ENCODE measurements at places on chromosomes 2 and 18.
A peak's percentile ranks its signal among the peaks of the same experiment; 100 is the strongest.

- DNase-seq, result no peak
Observed at GRCh38 chr18:12726774-12727550, 24.1 kb downstream of the PSMG2 start.

DNA sequence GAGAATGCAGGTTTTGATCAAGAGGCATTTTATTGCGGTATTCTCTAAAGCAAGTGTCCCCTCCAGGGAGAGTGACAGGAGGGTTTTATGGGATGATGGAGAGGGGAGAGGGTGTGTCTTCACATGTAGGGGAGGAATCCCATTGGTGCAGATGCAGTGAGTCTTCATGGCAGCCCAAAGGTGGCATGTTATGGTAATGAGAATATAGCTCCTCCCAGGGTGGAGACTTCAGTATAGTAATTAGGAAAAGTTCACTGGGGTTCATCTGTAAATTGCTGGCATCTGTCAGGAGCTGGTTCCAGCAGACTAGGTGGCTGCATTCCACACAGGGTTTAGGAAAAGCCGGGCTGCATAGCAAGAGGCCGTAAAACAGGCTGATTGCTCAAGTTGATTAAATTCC lies 230.7 kb upstream of the CCDC68 start:
- no peak for DNase-seq

DNA sequence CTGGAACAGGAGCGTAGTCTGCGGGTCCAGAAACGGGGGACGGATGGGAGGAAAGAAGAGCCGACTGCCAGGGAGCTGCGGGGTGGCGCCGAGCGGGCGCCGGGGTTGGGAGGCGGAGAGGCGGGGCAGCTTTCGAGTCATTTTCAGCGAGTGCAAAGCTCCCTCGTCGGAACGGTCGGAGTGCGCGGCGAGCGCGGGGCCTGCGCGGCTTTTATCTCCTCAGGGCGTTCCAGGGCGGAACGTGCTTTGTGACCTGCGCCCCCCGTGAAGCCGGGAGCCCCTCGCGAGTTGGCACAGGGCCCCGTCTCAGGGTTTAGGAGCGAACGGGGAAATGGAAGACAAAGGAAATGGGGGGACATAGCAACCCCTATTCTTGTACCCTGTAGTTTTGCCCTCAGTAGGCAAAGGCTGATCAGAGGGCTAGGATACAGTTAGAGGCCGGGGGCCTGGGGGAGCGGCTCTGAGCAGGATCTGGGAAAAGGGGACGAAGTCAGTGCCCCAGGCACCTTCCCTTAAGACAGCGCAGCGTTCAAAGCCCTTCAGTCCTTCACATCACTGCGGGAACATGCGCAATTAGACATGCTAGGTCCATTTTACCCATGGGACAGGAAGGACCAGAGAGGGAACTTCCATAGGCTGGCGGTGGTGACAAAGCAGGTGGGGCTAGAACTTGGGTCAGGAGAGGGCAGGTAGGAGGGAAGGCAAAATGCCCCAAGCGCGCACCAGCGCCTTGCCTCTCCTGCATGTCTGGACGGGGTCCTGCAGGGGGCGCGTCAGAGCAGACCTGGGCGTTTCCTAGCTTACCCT lies 60.1 kb upstream of the IL1RL1 start:
- no peak for DNase-seq

DNA sequence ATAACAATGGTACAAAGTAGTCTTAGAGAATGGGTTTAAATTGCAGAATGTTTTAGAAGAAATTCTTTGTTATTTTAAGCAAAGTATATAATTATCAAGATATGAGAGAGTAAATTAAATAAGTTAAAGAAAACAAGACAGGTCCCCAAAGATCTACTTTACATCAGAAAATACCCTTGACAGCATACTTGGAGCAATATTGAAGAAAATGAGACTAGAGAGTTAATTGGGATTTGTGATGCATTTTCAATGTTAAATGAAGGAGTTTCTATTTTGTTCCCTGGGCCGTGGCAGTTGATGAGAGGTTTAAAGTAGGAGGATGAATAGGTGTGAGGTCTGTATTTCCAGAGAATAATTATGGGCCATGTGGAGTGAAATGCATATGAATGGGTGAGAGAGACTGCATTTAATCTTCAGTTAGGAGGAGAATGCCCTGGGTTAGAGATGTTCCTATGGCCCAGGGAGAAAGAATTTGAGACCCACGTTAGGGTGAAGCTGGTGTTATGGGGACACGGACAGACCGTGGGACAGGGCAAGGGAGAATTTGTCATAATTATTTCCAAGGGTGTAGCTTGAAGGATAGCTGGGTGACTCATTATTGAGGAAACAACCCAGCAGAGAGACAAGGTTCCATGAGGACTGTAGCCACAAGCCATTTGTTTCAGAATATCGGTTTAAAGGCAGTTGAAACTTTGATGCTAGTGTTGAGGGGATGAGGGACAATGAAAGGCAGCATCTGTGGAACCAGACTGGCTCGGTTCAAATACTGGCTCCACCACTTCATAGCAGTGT lies 22.7 kb downstream of the MGAT5 start:
- no peak for DNase-seq

- DNase-seq, result peak; percentile 93
Observed at GRCh38 chr2:143110758-143111428, 18.3 kb upstream of the ARHGAP15 start.

DNA sequence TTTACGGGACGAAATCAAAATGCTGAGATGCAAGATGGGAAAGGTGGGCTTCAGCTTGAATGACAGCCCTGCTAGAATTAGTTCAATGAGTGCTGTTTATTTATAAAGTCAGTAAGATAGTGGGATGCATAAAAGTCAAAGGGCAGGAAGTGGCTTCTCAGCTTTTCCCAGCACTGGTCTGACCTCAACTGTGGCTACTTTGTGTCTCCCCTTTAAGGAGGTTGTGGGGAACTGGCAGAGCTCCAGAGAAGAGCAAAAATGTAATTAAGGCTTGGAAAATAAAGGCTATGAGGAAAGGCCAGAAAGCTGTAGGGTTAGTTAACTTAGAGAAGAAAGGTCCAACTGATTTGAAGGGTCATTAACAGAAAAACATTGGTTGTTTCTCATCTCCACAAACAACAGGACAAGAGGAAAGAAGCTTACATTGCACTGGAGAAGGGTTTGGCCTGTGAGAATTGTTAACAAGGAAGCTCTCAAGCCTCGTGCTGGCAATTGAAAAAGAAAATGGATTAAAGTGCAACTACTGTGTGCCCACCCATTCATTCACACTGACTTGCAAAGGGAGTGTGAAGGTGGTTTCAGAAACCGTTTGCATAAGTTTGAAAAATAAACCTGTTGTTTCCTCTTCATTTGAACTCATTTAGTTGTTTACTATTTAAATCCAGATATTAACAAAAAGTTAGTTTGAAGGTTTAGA lies 68.8 kb upstream of the CD28 start:
- DNase-seq, result no peak

DNA sequence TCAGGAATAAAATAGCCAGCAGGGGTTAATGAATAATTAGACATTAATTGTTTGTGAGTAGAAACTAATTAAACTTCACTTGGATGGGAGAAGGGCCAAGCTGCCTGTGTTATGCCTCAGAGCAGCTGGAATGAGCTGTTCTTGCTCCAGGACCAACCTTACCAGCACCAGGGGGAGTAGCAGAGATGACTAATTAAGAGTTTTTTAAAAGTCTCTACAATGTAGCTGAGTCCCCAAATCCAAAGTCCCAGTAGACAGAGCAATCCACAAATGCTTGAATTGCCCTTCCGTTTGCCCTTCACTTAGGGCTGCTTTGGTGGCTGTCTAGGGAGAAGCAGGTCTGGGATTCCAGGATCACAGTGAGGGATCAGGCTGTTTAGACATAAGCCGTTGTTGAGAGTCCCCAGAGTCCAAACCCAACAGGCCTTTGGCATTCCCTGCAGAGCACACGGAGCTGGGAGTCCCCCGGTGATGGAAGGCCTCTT lies 59.4 kb downstream of the RHOB start:
- no peak for DNase-seq

Measured in NCI-H446 (cell line).